NCI-H526 treated with DMSO at 0.1 percent for 48 hours (cell line): ENCODE measurements at places on chromosomes 1 and 21.

GRCh38 chr21:37365517-37366481, 774 bp upstream of the DYRK1A start:
- DNase-seq = peak; percentile 36

GRCh38 chr21:38661889-38662568, 143.7 kb upstream of the ETS2 start:
- DNase-seq = no peak

DNA sequence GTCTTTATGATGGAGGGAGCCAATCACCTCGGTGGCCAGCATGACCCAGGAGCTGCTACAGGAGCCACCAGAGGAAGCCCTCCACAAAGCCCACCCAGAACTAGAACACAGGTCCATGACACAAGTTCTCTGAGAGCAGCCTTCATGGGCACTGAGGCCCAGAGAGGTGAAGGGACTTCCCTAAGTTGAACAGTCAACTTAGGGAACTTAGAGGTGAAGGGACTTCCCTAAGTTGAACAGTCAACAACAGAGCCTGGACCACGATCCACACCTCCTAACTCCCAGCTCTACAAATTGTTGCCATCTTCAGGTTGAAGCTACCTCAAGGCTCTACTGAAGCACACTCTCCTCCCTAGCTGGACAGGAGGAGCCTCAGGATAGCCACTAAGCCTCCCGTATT, 132.7 kb downstream of the CCDC185 start:
- DNase-seq = no peak

GRCh38 chr1:110196917-110197765, 13.0 kb upstream of the KCNC4 start:
- peak; percentile 74 for DNase-seq

DNA sequence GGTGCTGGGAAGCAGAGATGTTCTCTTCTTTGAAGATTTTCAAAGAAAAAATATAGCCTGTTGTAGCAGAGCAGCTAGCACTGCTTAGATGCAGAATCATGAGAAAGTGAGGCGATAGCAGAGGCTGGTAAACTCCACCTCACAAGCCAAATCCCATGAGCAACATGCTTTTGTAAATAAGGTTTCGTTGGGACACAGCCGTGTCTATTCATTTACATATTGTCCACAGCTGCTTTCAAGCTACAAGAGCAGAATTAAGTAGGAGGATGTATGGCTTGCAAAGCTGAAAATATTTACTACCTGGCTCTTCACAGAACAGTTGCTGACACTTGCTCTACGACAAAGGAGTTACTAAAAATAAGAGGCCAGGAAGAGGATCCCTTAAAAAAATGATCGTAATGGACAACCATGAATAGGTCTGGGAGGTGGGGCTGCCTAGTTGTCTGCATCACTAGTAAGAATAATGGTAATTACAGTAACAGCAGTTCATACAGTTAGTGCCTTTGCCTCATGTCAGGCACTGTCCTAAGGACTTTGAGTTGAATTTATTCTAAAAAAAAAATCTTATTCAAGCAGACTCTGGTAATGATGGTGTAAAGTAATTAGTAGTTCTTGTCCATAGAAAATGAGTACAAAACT, 622.0 kb downstream of the KIF26B start:
- peak; percentile 86 for DNase-seq

DNA sequence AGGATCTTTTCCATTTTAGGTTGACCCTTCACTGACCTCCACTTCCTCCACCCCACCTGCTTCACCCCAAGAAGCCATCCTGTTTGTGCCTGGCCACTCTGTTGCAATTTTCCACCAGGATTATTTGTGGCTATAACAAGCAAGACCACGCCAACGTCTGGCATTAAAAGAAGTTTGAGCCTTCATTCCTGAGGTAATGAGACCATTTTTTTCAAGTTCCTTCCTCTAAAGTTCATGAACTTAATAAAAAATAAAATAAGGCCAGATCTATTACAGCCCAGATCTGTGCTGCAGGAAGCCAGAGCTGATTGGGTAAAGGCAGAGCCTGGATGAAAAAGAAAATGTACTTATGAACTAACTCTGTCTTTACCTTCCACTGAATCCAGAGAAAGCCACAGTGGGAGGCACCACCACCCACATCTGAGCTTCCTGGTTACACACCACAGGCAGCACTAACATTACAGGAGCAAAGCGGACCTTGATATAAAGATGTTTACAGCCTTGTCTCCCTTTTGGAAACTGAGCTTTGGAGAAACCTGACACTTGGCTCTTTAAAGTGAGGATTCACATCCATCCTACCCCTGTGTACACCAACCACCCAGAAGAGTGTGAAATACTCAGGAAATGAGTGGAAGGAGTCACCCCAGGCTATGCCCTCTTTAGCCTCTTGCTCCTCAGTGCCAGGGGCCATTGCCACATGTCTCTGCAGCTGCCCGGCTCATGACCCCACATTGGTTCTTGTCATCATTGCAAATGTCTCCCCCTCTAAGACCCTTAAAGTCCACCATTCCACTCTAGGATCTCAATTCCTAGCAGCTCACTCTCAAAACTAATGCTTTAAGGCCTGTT, 293.6 kb downstream of the PLPP3 start:
- DNase-seq = no peak

- DNase-seq = no peak
These were observed 25.0 kb upstream of the UAP1 start for GRCh38 chr1:162536511-162536910.

DNA sequence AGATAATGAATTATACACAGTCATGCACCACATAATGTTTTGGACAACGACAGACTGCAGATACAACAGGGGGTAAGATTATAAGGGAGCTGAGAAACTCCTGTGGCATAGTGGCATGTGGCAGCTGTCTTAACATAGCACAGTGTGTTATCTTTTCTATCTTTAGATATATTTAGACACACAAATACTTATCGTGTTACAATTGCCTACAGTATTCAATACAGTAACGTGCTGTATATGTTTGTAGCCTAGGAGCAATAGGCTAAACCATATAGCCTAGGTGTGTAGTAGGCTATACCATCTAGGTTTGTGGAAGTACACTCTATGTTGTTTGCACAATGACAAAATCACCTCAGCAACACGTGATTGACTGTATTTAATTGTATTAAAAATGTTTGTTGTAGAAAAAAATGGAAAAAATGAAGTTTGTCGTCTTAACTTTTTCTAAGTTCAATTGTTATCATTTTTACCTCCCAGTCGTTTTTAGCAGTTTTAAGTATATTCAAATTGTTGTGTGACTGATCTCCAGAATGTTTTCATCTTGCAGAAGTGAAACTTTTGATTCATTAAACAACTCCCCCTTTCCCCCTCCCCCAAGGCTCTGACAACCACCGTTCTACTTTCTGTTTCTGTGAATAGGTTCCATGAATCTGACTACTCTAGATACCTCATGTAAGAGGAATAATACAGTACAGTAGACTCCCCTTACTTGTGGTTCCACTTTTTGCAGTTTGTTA, 351.0 kb upstream of the B3GALT2 start:
- no peak for DNase-seq

GRCh38 chr1:157562515-157562914, 10.2 kb upstream of the FCRL5 start:
- DNase-seq = no peak

- DNase-seq = no peak
These were observed 18.8 kb downstream of the PTPRC start for GRCh38 chr1:198657550-198658064.

DNA sequence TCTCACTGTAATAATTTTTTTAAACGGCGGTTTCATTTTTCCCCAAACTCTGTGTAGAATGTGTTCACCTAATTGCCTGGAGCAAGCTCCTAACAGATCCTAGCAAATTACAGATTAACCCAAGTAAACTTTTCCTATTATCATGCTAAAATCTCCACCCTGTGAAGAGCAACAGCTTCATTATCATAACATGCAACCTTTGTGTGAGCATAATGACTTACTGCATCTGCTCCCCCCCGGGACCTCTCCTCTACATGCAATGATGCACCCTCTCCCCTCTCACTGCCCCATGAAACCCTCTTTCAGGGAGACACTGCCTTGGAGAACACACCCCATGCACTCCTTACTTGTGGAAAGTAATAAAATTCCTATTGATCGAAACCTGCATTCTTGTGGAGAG, 717.0 kb upstream of the TMPRSS15 start:
- DNase-seq = no peak

GRCh38 chr1:204726478-204726877, 40.9 kb upstream of the LRRN2 start:
- DNase-seq = no peak

GRCh38 chr1:246040200-246040890, 466.7 kb downstream of the SMYD3 start:
- DNase-seq = no peak

DNA sequence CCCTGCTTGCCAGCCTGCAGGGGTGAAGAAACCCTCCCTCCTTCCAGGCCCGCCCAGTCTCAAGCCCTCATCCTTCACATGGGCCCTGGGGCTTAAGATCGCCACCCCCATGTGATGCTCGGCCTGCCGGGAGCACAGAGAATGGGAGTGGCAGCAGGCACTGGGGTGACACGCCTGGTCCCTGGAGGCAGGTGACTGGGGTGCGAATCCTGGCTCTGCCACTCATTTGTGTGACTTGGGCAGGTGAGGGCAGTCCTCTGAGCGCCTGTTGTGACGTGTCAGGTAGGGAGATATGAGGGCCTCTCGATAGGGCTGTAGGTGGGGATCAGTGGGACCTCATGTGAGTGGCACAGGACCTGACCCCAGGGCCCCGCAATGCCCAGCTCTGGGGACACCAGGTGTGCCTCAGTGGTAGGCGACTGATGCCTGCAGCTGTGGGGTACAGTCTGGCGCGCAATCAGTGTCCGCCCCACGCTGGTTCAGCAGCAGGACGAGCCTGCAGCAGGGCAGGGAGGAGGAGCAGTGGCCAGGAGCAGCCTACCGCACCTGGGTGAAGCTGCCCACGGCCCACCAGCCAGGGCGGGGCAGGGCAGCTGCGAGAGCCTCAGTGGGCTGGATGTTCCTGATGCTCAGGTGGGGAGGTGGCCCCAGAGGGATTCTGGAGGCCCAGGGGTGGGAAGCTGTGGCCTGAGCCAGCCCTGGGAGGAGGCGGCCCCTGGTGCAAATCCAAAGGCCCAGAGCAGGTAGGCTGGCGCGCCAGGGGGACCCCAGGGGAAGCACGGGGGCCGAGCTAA, 6.2 kb downstream of the SH2D5 start:
- no peak for DNase-seq

GRCh38 chr1:36553591-36554322, 71.0 kb upstream of the CSF3R start:
- DNase-seq = peak; percentile 73

DNA sequence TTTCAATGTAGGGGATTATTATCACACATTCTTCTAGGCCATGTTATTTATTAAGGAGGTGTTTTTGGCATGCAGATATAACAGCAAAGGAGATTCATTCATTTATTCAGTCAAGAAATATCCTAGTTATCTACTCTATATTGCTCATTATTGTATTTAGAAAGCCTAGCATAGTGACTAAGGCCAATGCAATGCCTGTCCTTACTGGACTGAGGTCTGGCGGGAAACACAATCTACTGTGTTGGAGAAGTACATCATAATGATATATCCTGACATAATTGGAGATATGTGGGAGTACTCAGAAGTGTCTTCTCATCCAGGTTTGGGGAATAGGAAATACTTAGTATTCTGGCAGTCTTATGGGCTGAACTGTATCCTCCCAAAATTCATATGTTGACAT, 421.5 kb upstream of the USP24 start:
- no peak for DNase-seq
